NT2/D1 (cell line): ENCODE measurements at places on chromosomes 2 and 18.

- DNase-seq, result no peak
These were observed 1400.4 kb downstream of the SUCLG1 start for GRCh38 chr2:83058683-83059082.

DNA sequence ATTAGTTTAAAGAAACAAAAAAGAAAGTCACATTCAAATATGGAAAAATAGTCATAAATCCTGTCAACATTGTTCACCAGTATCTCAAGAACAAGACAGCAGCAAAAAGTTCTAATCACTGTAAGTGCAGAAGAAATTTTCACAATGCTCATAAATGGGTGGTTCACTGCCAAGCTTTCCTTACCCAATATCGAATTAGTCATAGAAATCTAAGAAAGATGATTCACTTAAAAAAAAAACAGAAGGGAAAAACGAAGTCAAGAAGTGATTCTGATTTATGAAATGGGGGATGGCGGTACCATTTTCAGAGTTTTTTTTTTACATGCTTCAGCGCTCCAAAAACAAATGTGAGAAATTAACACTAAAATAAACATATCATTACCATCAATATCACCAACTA is 156.7 kb downstream of the EXOC6B start:
- no peak for DNase-seq

DNA sequence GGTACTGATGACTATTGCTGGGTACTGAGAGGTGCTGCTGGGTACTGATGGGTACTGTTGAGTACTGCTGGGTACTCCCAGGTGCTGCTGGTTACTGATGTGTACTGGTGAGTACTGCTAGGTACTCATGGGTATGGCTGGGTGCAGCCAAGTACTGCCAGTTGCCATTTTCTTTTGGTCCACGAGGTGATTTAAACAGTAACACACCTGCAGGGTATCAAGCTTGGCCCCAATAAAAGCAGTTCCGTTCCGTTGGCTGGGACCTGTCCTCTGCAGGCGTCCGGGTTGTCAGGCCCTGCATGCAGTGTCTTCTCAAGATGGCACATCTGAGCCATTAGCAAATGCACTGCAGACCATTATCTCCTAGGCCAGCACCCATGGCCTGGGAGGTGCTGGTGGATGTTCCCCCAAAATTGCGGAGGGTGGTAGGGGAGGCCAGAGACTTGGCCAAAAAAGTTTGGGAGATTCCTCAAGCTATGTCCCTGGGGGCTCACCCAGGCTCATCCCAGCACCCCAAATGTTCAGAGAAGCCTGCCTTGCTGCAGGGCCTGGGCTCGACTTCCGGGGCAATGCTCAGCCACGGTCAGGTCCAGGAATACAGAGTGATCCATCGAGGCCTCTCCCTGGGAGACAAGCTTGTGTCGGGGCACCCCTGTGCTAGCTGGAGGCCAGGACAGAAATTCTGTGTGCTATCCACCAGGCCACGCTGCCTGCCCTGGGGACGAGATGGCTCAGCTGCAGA is 165.2 kb downstream of the TWIST2 start:
- DNase-seq, result no peak

DNA sequence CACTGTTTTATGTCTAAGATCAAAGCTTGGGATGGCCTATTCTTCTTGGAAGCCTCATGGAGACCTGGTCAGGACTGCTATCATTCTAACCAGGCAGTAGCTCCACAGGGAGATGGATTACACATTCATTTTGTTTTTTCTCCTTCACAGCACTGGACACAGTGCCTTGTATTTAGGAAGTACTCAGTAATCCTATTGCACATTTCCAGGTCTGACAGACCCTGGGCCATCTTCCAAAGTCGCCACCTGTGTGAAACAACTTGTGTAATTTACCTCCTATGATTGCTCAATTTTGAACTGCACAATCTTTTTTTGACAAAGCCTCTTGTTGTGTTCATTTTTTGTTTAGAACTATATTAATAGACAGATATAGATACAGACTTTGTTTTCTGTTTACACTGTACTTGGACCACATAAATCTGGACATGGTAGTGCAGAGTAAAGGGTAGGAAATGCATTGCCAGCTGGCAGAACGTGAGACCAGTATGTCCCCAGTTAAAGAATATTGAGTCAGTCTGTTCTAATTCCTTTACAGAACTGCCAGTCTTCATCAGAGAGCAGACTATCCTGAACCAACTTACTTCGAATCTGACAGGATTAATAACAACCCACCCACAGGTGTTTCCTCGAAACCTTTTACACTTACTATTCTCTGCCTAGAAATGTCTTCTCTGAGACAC is 277.8 kb upstream of the CYRIA start:
- no peak for DNase-seq

GRCh38 chr2:69639266-69639665 is 4.3 kb downstream of the AAK1 start:
- DNase-seq, result no peak
